ENCODE measurements at places on chromosomes 5 and 9.

DNA sequence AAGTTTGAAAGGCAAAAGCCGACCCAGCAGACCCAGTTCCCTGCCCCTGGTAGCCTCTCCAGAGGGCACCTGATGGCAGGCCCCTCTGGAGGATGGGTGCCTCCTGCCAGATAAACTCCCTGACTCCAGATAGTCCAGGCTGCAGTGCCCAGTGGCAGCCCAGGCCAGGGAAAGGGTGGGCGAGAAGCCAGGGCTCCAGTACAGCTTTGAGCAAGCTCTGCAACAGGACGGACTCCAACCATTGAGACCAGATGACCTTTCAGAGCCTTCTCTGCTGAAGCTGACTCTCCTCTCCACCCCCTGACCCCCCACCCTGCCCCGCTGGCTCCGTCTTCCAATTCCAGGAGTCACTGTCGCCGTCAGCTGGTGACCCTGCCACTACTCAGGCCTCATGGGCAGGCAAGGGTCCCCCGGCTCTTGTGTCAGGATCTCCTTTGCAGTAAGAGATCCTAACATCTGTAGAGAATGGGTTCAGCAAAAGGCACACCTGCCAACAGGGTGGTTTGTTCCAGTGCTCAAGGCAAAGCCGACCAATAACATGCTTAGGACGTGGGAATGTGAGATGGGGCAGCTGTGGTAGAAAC, 15.5 kb upstream of the FCN1 start:
- DNase-seq, result no peak

GRCh38 chr5:91061946-91062562, 321.1 kb downstream of the ARRDC3 start:
- DNase-seq, result no peak

GRCh38 chr5:68661237-68661636, 432.6 kb upstream of the SLC30A5 start:
- DNase-seq, result no peak

GRCh38 chr5:143403593-143404415, at the start of gene NR3C1:
Gene NR3C1, minus strand, starts transcription at chr5:143403686. Its CDS starts 2,847 bp downstream, at chr5:143400839.
- peak; percentile 37 for DNase-seq

DNA sequence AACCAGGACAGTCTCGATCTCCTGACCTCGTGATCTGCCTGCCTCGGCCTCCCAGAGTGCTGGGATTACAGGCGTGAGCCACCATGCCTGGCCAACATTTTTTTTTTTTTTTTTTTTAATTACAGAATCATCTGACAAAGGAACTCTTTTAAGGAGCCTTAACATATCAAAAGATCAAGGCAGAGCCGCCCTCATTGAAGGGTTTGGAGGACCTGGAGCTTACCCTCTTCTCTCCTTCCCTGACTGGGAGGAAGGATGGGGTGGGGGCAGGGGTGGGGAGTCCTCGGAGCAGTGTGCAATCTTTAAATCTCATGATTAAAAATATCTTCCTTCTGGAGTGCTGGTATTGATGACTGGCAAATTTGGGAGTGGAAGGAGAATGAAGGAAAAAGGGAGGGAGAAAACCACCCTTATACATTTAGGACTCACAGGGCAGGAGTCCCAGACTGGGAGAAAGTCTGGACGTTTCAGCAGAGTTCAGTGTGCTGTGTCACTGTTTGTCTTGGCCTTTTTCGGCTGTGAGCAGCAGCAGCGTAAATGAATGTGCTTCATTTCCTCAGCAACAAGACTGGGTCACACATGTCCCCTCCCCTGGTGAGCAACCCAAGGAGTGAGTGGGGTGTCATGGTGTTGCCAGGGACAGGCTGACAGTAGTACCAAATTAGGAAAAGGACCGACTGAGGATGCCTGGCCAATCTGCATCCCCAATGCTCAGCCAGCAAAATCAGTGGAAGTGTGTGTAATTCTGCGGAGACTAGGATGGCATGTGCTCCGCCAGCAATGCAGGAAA, 115.3 kb upstream of the BNC2 start:
- DNase-seq, result peak; percentile 47

- DNase-seq, result no peak
Measured at GRCh38 chr5:68271124-68271523, 55.6 kb downstream of the PIK3R1 start.

DNA sequence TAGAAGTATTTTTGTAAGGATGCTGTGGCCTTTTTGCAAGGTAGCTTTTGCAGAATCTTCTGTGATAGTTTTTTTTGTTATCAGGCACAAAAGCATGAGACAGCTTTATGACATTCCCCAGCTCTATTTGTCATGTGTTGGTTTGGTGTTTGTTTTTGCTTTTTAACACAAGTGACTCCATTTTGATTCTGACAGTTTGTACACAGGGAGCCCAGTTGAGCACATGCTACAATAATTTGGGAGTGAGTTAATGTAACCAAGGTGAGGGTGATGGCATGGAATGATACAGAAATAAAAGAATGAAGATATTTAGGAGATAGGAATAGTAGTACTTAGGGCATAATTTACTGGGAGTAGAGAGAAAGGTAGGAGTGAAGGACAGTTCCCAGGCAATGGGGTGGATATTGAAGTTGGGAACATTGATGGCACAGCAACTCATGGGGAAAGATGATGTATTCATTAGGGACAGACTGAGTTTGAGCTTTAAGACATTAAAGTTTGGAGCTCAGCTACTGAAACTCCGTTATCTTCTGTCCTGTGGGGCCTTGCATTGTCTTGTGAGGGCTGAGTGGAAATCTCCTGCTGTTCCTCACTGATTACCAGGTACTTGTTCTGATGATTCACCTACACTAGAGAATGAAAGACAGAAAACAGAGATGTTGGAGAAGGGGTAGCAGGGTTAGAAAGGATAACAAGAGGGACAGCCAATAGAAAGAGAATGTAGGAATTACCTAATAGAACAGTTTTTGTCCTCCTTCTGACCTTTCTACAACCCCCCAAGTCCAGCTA, 88.3 kb upstream of the CCDC112 start:
- no peak for DNase-seq

DNA sequence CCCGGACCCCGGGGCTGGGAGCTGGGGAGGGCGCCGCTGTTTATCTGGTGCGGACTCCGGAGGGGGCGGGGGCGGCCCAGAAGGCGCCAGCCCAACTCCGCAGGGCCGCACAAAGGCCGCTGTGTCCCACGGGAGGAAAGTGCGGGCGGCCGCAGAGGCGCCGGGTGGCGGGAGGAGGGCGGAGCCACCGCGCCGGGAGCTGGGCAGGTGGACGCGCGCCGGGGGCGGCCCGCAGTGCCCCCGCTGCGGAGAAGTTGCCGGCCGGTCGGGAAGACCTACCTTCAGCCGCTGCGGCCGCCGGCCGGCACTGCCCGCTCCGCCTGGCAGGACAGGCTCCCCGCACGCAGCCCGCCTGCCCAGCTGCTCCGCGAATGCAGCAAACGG, 43.6 kb downstream of the NACC2 start:
- no peak for DNase-seq

GRCh38 chr5:180070756-180071530, 616 bp downstream of the RNF130 start:
- DNase-seq, result no peak

GRCh38 chr5:169545762-169546161, 37.8 kb upstream of the SPDL1 start:
- DNase-seq, result no peak

DNA sequence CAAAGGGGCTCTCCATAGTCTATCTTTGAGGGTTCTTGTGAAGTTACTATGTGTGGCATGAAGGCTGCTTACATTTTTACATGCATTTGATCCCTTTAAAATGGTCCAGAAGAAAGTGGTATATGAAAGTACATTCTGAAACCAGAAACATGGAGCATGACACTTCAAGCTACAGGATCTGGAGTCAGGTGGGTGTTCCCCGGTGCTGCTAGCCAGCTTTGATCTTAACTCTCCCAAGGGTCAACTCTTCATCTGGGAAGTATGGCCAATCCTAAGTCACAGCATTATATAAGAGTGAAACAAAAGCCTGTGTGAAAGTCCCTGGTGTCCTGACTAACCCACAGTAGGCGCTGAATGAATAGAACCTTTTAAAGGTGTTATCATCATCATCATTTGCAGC, 91.0 kb upstream of the TAS2R1 start:
- DNase-seq, result no peak

- DNase-seq, result no peak
Measured at GRCh38 chr5:154190595-154191304, at the start of gene GALNT10. Gene GALNT10, plus strand, starts transcription at chr5:154190733. Its CDS starts 134 bp downstream, at chr5:154190867.

All from GM04503 (cell line).